ENCODE measurements at places on chromosomes 13 and 19.

GRCh38 chr13:37067874-37068273, 8.4 kb upstream of the SUPT20H start:
- no peak for DNase-seq

- peak; percentile 79 for DNase-seq
Measured at GRCh38 chr13:114130837-114131582, 1.4 kb downstream of the RASA3 start.

GRCh38 chr19:28569132-28570131, 643.5 kb downstream of the UQCRFS1 start:
- DNase-seq = no peak

- no peak for DNase-seq
Measured at GRCh38 chr13:42602906-42603305, 29.0 kb downstream of the TNFSF11 start.

DNA sequence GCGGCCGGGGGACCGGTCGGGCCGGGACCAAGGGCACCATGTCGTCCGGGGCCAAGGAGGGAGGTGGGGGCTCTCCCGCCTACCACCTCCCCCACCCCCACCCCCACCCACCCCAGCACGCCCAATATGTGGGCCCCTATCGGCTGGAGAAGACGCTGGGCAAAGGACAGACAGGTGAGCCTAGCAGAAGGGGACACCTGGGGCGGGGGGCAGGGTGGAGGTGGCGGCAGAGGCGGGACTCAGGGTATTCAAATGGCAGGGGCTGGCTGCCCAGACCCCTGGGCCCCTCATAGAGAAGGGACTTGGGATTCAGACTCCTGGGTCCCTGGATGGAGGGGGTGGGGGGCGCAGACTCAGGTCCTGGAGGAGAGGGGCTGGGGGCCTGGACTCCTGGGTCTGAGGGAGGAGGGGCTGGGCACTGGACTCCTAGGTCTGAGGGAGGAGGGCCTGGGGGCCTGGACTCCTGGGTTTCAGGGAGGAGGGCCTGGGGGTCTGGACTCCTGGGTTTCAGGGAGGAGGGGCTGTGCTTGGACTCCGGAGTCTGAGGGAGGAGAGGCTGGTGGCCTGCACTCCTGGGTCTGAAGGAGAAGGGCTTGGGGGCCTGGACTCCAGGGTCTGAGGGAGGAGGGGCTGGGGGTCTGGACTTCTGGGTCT, 735 bp downstream of the BRSK1 start:
- DNase-seq = no peak

DNA sequence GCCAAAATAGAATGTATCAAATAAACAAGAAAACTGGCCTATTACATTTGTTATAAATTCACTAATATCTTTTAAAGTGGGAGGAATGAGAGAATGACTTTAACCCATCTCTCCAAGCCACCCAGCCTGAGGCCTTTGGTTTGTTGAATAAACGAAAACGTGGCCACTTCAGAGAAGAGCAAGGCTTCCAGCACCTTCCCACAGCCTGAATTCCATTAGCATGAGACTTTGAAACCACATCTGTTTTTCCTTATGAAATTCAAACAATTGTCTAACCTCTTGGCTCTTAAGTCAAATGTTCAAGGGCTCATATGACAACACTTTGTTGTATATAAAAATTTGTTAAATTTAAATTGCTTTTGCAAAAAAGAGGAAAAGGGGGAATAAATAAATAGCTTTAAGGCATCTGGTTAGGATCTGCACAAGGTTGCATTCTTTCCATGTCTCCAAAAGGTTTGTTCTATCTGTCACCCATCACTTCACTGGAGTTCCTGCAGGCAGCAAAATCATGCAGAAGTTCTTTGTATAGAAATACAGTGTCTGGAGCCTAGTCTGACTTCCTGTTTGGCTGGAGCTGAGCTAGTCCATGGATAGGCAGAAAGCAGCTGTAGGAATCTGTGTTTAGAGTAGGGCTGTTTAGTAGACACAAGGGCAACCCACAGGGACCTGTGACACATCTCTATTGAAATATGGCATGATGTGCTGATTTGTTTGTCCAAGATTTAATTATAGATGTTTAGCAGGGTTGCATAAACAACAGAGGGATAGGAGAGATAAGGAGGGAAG, 502.3 kb downstream of the KCTD12 start:
- peak; percentile 89 for DNase-seq

DNA sequence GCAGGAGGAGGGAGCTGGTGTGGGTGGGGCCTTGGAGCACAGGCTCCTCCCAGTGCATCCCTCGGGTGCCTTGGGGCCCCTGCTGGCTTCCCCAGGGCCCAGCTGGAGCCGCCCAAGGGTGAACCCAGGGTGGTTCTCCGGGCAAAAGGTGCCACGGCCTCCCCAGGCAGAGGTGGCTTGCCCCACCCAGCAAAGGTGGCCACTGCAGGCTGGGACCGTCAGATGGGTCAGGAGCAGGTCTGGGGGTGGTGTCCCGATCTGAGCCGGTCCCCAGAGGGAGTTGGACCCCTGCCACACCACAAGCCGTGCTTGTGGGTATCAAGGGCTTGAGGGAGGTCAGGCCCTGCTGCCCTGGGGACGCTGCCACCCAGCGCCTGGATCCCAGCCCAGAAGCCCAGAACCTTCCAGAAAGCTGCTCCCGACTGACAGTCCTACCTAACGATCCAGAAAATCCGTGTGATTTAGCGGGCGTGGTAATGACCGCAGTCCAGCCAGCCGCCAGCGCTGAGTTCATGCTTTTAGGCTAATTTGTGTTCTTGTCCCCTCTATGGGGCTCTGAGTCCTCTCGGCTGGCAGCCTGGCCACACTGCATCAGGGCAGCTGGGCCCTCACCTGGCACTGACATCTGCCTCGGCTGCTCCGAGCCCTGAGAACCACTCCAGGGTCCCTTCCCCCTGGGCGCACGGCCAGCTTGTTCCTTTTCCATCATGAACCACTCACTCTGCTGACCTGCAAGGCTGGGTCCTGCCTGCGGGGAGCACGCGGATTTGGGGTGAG, 5.0 kb upstream of the GRIN3B start:
- DNase-seq = no peak

DNA sequence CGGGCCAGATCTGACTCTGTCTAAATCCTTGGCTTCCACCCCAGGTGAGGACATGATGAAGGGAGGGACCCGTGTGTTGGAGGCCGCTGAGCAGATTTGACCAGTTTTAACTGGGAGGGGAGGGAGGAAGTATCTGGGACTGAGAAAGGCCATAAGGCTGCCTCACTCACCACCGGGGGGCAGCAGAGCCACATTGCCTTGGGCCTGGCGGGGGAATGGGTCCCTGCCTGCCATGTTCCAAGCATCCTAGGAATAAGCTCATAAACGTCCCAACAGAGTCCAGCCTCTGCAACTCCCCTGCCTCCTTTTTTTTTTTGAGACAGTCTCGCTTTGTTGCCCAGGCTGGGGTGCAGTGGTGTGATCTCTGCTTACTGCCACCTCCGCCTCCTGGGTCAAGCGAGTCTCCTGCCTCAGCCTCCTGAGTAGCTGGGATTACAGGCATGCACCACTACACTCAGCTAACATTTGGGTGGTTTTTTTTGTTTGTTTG, 15.5 kb downstream of the MAST3 start:
- DNase-seq = peak; percentile 83
